Esophagus squamous epithelium (tissue), 5 donors: ENCODE measurements at places on chromosomes 1 and 21.
A peak's percentile ranks its signal among the peaks of the same experiment; 100 is the strongest.

- peak; percentile 3 for DNase-seq
Measured at GRCh38 chr1:162069334-162070093, at the start of gene NOS1AP. TSS of gene NOS1AP (plus strand) at chr1:162069691. CDS start at chr1:162070178, 487 bp downstream.

- no peak for DNase-seq
Measured at GRCh38 chr1:93614986-93615581, 66.6 kb downstream of the BCAR3 start.

- no peak for DNase-seq
Measured at GRCh38 chr1:162609306-162609705, 23.0 kb upstream of the DDR2 start.

DNA sequence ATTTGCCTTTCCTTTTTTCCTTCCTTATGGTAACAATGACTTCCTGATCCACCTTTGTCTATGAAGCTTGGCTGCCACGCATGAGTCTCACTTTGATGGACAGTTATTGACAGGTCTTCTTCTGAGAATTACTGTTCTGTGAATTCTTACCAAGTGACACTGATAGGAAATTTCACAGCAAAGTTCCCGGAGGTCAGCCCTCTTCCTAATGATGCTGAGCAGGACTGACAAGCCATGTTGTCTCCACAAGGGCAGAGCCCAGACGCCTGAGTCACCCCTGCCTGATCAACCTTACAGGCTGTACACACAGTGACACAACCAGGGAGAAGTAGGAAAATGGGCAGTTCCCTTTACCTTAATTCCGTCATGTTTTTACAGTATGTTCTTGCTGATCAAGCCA is 44.2 kb downstream of the ZC3H11B start:
- DNase-seq: no peak

DNA sequence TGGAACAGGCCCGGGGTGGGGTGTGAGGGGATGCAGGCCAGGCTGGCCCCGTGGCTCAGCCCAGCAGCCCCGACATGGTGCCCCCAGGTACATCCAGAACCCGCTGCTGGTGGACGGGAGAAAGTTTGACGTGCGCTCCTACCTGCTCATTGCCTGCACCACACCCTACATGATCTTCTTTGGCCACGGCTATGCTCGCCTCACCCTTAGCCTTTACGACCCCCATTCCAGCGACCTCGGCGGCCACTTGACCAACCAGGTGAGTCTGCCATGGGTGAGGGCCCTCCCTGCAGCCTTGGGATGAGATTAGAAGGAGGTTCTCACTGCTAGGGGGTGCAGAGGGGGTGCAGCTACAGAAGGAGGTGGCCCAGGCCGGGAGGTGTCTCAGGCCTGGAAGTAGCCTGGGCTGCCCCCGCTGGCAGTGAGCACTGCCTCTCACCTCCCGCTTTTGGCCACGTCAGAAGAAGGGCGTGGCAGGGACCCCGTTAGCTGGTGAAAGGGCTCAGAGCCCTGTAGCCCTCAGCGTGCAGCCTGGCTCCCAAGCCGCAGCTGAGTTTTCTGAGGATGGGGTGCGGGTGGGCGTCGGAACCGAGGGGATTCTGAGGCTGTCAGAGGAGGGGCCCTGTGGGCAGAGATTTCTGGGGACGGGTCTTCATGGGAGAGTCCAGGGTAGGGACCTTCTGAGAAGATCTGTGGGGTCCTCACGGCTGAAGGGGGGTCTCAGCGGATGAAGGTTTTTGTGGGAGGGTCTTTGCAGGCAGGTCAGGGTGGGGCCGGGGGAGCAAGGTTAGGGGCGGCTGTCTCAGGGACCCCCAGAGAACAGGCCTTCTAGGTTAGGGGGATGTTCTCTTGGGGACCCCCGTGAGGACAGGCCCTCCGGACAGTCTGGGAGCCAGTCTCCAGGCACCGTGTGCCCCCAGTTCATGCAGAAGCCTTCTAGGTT is 10.4 kb downstream of the TTLL10 start:
- DNase-seq: no peak

GRCh38 chr1:212752934-212753497 is 38.6 kb downstream of the NSL1 start:
- DNase-seq: no peak

DNA sequence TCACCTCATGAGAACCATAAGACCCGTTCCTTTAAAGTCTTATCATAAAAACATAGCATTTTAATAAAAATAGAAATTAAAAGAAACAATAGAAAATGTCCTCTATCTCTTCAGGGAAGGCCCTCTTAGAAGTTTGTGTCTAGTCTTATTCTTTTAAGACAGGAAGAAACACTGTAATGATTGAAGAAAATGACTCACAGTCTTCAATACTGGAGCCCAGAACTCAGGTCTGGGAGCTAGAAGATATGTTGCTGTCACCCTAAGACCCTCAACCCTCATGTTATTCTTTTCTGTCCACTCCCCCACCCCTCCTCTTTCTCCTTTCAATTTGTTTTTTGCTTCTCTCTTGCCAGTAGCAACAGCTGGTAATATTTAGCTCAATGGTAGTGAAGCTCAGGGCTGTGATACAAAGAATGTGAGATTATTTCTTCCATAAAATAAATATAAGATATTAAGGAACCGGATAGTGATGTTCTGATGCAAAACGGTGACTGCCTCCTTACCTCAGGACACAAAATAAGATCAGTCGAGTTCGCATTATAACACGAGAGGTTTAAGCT is 12.0 kb downstream of the DUSP10 start:
- DNase-seq: no peak

- peak; percentile 36 for DNase-seq
Measured at GRCh38 chr1:150976879-150977694, 2.5 kb upstream of the CERS2 start.

- DNase-seq: no peak
Measured at GRCh38 chr1:118321840-118322239, 136.8 kb upstream of the SPAG17 start.

GRCh38 chr1:41520951-41521752 is 36.7 kb upstream of the EDN2 start:
- DNase-seq: no peak

DNA sequence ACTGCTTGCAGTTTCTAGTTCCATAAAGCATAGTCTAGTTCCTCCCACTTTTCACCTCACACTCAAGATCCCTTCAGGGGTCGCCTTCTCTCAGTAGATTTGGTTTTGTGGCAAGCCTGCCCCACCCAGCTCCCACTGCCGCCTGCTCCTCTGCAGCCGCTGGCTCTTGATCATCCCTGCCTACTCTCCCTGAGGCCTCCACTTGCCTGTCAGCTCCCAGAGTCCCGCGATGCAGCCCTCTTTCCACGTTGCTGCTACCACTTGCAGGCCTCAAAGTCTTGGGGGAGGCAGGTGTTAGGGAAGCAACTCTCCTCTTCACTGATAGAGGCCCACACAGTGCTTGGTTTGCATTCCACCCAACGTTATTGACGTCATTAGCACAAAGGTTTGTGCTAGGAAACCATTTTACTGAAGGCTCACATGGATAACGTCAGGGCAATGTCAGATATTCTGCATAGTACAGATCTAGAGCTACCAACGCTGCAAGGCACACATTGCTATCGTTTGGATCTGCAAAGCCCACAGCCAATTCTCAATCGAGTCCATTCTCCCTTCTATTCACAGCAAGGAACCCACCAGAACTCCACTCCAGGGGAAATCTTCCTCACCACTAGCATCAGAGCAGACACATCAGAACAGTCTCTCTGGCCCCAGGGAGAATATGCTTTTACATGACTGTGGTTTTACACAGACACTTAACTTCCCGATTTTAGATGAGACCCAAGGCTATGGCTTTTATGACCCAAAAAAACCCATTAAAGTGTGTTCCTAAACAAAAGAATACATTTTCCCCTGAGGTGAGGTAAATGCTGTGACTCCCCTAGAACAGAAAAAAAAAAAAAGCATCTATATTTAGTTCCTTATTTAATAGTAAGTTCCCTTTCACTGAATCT is 519.5 kb upstream of the CAMK1G start:
- no peak for DNase-seq

GRCh38 chr1:67559222-67559700 is 125.7 kb upstream of the GADD45A start:
- no peak for DNase-seq
